ENCODE measurements at places on chromosomes 4 and X. TPM values are rescaled to one million over a fixed set of nuclear protein-coding genes. Genes with fewer than 3 reads are reported as not detected.

CCSER1 gene
- total RNA-seq, result 1.2 TPM

GRCh38 chrX:116449156-116449555 lies 12.8 kb downstream of the SLC6A14 start:
- no peak for ATAC-seq

CSAG3 gene
- total RNA-seq, result not detected

SPIN4 gene
- total RNA-seq, result 8.4 TPM

- ATAC-seq, result peak; percentile 52
Observed at GRCh38 chr4:77007358-77008230, 58.0 kb downstream of the SEPTIN11 start.

DNA sequence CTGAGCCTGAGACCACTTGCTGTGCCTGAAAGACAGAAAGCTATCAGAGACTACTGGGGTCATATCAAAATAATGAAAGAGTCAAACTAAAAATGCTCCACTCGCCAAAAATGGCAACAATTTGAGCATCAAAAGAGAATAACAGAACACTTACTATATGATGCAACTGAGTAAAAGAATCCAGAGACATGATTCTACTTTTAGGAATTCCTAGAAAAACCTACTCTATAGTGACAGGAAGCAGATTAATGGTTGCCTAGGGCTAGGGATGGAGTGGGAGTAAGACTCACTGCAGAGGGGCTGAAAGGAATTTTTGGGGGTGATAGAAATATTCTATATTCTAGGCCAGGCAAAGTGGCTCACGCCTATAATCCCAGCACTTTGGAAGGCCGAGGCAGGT lies 29.4 kb upstream of the SLAIN2 start:
- ATAC-seq, result no peak

MAGEA10 gene
- total RNA-seq, result not detected

DNA sequence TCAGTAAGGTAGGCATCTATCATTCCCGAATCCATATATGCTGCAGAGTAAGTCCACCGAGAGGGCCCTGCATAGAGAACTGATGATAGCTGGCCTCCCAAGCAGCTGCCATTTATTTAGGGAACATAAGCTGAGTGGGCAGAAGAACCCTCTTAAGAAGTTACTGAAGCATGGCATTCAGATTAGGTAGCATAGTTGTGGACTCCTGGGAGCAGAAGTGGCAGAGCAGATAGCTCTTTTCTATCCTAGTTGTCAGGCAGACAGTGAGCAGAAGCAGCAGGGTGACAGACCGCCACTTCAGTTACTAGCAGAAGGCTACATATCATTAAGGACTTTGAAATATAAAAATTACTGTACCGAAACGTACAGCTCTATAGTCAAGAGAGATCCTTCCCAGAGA lies 454.7 kb downstream of the PPP4R3C start:
- no peak for ATAC-seq

DNA sequence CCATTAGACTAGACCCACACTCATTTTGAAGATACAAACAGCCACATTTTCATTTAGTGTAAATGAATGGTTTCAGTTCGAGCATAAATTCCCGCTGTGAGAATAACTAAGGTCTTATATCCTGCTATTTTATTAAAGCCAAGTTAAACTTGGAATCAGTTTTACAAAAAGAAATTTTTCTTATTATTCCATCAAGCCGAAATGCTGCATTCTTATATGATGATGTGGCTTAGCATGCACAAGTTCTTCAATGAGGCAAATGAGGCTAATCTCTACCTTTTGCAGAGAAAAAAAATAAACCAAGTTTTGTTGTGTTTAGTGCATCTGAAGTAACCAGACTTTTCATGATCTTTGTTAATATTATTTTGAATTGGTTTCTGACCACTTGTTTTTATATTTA lies 953.9 kb upstream of the PCDH10 start:
- no peak for ATAC-seq

- ATAC-seq, result no peak
Observed at GRCh38 chr4:8118035-8118434, 40.6 kb downstream of the ABLIM2 start.

MAOB gene
- total RNA-seq, result 5.5 TPM

DNA sequence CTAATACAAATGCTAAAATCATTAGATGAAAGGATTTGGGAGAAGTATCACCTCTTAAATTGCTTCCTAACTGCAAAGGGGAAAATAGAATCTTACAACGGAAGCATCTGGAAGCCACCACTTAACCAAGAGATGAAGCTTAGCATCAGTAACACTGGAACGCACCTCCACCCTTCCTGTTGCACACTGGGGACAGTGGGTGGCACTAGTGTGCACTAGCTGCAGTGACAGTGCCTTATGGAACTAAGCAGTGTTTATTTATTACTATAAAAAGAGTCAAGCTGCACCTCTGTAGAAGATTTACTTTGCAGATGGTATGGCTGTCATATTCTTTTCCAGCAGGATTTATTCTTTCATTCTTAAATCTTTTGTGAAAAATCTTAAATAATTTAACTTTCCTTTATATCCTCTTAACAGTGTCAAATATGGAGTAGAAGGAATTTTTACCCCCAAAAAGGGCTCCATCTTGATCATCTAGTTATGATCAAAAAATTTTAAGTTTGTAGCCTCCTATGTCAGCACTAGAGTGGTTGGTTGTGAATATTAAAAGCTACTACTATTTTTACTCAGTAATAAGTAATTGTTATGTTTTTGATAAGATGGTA lies 76.7 kb downstream of the SCD5 start:
- peak; percentile 63 for ATAC-seq

GRCh38 chr4:149521611-149522425 lies 293.8 kb downstream of the IQCM start:
- peak; percentile 25 for ATAC-seq

DNA sequence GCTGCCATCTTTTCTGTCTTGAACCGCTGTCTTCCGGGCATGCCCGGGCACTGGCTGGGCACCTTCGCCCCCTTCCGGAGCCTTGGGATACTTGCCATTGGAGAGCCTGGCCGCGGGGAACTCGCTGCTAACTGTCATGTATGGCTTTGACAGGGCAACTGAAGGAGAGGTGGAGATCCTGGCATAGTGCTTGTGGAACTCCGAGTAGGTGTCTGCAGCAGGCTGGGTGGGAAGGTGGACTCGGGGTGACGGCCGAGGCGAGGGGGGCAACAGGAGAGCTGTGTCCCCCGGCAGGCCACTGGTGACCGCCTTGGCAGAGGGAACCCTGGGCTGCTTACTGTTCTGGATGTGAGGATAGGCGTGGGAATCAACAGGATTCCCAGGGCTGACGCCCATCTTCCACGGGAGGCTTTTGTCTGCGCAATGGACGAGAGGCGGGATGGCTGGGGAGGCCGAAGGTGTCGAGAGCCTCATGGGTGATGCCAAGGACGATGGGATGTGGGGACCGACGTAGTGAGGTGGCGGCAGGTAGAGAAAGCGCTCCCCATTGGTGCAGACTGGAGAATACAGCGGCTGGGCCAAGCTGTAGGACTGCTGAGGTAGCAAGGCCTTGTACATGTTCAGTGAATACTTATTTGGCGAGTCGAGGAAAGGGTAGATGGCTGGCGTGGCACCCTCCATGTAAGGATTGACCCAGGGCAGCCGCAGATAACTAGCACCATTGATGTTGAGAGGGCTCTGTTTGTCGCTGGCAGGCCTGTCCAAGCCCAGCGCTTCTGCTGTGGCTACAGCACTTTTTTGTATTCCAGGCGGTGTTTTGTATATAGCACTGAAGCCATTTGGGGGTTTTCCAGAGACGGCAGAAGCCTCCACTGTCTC lies 23.4 kb downstream of the BCOR start:
- ATAC-seq, result no peak

All from esophagus mucosa (tissue), 1 donor.